ENCODE measurements at places on chromosomes 11 and 22.
A peak's percentile ranks its signal among the peaks of the same experiment; 100 is the strongest.

DNA sequence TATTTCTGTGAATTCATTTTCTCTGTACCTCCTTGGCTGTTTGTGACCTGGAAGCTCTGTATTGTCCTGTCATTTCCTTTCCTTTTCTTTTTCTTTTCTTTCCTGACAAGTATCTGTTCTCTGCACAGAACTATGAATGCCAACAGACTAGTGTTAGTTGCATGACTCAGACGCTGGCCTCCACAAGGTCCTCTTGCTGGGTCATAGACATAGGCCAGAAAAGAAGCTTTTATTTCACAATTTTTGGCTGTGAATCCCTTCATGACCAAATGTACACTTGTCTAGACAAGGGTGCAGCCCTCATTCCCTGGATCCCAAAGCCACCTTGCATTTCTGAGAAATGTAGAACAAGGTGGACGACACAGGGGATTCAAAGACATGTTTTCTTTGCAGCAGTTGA lies 104.1 kb upstream of the MTNR1B start:
- DNase-seq: no peak

GRCh38 chr11:92770419-92770818 lies 199.0 kb upstream of the MTNR1B start:
- DNase-seq: no peak

GRCh38 chr11:69951821-69952220 lies 126.3 kb upstream of the ANO1 start:
- no peak for DNase-seq

DNA sequence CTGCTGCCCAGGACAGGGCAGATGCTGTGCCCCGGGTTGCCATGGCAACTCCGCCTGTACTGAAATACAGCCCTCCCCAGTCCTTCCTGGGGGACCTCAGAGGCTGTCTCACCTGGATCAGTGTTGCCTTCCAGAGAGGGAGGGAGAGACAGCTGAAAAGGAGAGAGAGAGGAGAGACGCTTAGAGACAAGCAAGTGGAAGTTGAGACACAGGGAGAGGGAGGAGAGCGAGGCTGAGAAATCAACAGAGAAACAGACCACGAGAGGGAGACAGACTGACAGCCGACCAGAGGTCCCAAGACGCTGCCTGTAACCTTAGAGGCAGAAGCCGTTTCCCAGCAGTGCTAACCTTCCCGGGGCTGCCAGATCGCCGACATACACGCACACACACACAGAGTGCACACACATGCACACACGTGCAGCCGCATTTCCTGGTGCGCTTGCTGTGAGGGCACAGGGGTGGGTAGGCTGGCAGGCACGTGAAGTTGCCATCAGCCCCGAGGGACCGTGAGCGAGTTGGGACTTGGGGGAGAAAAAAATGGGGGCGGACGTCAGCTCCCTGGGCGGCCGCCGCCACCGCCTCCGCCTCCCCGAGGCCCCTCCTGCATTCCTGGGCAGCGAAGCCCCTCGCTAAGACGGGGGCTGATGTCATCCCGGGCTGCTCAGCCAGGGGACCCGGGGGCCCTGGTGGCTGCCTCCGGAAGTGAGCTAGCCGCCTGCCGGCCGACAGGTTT lies 88.6 kb upstream of the CRYBB3 start:
- peak; percentile 57 for DNase-seq

DNA sequence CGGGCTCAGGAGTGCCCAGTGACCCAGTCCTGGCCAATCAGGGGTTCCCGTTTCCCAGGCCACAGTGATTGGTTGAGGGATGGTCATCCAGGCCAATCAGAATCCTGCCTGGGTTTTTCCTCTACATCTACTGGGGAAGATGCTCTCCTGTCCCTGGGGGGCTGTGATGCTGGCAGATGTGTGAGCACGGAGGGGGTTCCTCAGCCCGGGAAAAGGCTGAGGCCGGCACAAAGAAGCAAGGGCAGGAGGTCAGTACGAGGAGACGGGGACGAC lies 171.2 kb downstream of the CTTN start:
- no peak for DNase-seq

DNA sequence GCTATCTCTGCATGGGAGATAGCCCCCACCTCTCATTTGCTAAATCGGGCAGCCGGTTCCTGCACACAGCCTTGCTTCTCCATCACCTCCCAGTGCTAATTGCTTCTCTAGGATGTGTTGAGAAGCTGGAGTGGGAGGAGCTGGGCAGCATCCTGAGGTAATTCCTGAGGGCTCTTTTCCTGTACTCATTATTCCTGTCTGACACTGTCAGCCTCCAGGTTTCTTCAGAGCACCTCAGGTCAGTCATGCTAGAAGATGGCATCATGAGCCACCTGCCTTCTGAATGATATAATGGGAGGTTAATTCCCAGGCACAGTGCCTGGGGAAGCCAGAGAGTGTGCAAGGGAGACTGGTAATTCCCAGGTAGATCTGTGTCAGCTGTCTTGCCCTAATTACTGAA lies 133.0 kb downstream of the RAB38 start:
- no peak for DNase-seq

DNA sequence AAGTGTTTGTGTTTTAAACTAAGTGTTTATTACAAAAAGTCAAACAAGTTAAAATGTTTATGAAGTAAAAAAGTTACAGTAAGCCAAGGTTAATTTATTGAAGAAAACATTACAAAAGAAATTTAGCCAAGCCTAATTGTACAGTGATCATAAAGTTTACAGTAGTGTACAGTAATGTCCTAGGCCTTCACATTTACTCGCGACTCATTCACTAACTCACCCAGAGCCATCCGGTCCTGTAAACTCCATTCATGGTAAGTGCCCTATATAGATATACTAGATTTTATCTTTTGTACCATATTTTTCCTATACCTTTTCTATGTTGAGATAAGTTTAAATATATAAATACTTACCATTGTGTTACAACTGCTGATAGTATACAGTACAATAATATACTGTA lies 481.8 kb upstream of the TENM4 start:
- no peak for DNase-seq

DNA sequence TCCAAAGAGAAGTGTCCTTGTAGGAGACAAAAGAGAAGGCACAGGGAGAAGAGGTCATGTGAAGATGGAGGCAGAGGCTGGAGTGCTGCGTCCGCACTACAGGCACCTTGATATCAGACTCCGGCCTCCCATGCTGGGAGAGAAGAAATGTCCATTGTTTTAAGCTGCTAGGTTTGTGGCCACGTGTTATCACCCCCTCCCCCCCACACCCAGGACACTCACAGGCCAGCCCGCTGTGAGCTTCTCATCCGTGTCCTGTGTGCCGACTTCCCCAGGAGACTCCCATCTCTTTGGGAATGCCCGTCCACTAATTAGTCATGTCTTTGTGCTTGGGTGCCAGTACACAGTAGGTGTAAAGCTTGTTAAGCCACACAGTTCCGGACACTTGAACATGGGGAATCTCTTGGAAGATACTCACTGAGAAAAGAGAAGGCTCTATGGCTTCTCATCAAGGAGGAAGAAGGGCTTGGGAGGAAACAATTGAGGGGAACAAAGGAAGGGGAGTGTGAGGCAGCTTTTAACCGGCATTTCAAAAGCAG lies 1234.7 kb downstream of the TBC1D22A start:
- no peak for DNase-seq

- DNase-seq: peak; percentile 95
Measured at GRCh38 chr11:45193695-45194094, 47.3 kb downstream of the PRDM11 start.

DNA sequence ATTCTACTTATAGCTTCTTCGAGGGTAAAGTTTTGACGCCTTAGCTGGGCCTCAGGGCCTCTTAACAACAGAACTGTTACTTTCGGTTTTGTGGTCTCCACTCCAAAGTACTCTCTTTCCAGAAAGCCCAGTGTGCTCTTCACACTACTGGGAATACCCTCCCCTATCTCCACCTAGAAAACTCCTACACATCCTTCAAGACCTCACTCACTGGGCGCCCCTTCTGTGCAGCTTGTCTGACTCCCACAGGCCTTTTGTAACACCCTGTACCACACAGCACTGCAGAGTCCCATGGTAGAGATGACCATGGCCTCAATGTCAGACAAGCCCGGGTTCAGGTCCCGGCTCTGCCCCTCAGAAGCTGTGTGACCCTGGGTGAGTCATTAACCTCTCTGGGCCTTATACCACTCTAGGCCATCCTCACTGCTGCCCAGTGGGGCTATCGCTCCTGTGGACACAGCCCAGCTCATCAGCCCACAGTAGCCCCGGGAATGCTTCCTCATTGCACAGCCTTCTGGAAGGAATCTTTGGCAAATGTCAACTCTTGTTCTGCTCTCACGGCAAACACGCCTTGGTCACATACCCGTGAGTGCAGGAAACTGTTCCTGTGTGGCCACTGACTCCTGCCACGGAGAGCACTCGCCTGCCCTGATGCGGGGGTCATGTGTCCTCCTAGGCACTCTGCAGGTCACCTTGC lies 51.4 kb downstream of the SHISAL1 start:
- no peak for DNase-seq

- DNase-seq: no peak
Measured at GRCh38 chr22:27152883-27153282, 495.5 kb downstream of the MIAT start.
